ENCODE measurements at places on chromosomes 7 and 10.
A peak's percentile ranks its signal among the peaks of the same experiment; 100 is the strongest.

DNA sequence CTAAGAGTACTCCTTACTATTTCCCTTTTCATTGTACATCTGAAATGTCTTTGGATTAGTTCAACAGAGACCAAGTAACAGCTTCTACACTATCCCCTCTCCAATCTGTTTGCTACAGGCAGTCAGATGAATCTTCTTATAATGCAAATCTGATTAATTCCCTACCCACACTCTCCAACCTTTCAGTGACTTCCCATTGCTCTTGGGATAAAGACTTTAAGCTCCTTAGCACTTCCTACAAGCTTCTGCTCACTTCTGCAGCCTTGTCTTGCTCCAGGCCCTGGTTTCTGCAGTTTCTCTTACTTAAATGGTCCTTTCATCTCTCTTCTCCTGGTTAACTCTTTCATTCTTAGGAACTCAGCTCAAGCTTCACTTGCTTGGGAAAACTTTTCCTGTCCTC lies 65.2 kb upstream of the FEZF1 start:
- DNase-seq, result no peak

- DNase-seq, result no peak
Measured at GRCh38 chr7:45682836-45683555, 108.8 kb downstream of the ADCY1 start.

DNA sequence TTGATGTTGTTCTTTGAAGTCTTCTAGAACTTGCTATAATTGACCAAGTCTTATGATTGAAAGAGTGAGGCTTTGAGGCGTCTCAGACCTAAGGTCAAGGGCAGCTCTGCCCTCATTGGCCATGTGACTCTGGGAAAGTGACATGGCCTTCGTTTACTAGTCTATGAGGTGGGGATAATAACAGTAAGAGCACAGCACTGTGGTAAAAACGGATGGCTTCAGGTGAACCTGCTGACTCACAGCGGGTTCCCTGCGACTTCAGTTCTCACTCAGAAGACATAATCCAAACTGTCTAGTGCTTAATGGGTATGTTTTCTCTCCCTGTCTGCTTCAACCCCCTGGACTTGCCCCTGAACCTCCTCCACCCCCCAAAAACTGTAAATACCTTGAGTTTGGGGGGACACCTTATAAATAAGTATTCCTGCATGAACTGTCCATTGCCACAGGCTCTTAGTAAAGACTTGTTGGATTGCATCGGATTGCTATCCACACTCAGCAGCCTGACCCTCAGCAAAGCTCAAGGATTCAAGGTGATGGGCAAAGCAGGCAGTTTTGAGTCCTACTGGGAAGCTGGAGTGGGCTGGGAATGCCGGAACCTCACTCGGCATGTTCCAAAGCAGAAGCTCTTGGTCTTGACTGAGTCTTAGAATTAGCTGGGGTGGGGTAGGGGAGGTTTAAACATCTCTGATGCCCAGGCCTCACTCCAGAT lies 304.6 kb downstream of the KLF6 start:
- peak; percentile 28 for DNase-seq

GRCh38 chr10:58109731-58110130 lies 158.0 kb downstream of the IPMK start:
- no peak for DNase-seq

DNA sequence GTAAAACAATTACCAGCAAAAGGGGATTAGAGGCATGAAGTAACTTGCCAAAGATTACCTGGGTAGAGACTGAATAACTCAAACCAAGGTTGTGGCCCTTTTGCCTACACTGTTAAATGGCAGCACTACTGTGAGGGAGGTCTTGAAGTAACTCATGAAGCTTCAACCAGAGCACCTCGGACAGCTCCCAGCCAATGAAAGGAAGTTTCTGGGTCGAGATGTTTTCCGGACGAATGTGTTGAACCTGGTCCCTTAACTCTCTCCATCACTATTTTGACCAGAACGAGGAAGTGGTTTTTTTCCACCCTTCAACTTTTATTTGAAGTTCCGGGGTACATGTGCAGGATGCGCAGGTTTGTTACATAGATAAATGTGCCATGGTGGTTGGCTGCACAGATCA lies 133.6 kb upstream of the PRKCQ start:
- no peak for DNase-seq

DNA sequence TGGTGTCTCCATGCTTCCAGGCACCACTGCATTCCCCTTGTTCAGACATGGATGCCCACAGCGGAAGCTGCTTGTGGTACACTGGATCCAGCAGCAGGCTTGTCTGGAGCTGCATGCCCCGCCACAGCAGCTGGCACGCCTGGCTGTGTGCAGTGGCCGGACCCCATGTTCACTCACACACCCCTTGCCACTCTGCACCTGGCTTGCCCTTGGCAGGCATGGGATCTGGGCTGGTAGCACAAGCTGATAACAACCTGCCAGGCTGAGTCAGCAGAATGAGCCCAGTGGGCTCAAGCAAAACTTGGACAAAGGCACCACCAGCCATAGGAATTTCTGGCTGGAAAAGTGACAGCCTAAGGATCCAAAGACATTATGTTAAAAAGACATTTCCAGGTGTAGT lies 91.8 kb upstream of the TMEM168 start:
- no peak for DNase-seq

DNA sequence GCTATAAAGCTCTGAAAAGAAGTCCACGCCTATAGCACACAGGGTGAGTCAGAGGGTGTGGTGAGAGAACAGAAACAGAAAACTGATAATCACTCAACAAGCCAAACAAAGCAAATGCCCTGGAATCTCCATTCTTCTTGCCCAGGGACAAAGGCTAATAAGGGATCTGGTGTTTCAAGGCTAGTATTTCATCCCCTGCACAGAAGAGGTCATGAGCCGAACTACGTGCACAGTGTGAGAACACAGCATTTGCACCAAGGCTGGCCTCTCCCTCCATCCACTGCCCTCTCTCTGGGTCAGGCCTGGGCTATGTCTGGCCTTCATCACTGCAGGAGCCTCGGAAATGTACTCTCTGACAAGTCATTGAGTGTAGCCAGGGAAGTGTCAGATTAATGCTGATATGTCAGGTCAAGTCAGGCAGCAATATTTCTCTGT lies 42.7 kb downstream of the PRR15 start:
- no peak for DNase-seq

- DNase-seq, result no peak
Measured at GRCh38 chr7:135745703-135746312, 2.8 kb downstream of the FAM180A start.

DNA sequence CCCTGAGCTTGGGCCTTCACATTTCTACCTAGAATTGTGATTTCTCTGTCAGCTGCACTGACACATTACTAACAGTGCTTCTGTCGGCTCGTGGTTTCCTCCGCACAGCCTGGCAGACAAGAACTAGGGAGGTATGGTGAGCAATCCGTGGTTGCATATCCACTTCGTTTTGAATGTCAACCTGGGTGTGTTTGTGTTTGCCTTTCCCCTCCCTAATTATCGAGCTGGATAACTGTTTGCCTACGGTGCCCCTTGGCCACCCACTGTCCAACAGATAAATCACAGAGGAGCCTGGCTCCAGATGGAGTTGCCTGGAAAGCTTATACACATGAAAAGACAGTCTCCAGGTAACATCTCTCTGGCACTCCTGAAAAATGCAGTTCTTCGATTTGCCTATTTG lies 228.8 kb downstream of the TRIL start:
- no peak for DNase-seq

DNA sequence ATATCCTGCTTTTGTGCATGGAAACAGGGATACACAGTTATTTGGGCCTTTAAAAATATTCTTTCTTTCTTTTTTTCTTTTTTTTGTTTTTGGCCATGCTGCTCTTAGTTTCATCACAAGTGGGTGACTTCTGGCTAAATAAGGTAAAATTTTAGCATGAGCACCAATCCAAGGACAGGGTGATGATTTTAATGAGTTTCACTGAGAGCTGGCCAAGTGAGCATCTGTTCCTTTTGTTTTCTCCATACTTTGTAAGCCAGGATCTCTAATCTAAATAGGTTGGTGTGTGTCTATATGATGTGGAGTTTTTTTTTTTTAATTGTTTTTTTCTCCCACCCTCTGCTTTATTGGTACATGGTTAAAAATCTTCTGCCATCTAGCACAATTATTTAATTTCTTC lies 106.8 kb downstream of the POLL start:
- DNase-seq, result no peak

DNA sequence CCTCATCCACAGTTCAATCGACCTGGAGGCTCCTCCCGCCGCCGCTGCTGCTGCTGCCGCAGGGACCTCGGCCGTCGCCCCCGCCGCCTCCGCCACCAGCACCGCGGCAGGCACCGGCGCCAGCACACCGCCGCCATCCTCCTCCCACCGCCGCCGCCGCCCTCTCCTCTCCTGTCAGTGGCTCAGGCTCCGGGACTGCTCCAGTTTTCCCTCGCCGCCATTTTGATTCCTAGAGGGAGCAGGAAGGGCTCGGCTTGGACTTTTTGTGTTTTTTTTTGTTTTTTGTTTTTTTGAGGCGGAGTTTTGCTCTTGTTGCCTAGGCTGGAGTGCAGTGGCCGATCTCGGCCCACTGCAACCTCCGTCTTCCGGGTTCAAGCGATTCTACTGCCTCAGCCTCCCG lies 3.0 kb upstream of the MCM10 start:
- no peak for DNase-seq

DNA sequence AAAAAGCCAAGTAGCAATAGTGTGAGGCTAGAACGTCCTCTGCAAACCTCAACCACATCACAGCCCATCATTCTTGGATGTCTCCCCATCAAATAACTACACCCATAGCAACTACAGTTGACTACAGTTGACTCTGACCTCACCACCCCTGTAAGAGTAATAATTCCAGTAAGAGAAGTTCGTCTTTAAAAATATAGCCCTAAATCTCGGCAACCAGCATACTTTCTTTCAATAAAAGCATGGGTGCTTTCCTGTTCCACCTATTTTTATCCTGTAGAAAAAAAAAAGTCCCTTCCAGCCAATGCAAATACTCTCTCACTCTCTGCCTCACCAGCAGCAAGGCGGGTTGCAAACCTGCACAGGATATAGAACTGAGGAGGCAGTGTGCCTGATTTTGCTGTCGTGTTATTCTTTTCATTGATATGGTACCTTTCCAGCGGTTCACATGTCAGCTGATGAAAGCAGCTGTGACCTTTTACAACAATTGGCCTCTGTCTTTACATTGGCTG lies 187.5 kb upstream of the NFE2L3 start:
- DNase-seq, result no peak

DNA sequence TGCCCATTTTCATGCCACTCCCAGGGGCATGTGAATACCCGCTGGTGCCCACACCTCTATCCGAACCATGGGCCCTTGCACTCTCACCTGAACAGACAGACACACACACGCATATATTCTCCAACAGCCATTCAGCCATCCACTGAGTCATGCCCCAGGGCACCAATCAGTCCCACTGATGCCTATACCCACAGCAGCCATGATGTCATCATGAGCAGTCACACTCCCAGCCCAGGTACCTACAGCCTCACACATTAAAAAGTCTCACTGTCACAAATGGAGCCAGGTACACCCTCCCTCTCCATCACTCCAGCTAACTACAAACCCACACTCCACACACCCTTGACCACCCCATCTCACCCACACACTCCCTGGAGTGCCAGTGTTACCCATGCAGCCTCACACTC lies 12.2 kb downstream of the VSIR start:
- peak; percentile 65 for DNase-seq

DNA sequence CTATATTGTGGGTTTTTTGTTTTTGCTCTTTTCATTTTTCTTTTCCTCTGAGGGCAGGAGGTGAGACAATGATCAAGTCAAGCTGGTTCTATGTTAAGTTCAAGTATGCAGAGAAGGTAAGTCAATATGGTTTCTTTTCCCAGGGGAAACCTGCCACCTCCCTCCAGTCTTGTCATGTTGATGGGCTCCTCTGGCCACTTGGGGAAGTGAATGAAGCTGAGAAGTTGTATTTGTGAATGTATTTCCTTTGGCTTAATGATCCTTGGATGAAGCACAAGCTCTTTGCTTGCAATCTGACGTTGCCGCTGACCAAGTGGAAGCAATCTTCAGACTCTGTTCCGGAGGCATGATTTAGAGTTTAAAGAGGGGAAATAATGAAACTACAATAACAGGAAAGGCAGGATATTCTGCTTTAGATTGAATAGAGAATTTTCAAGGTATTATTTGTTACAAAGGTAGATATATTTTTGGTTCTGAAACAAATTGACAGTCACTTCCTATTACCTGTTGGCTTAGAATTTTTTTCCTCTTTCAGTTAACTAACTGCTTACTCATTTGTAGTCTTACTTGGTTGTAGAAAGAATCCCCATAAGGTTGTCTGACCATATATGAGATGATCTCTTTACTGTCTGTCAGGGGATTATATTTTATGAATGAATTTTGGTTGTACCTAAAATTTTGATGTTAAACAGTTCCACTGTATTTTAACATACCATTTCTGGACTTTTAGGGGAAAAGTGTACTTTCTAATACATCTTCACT lies 369.6 kb downstream of the AUTS2 start:
- DNase-seq, result no peak

GRCh38 chr10:91389636-91390512 lies 20.3 kb upstream of the HECTD2 start:
- DNase-seq, result no peak

- DNase-seq, result no peak
Measured at GRCh38 chr10:6574664-6575176, 5.4 kb downstream of the PRKCQ start.

DNA sequence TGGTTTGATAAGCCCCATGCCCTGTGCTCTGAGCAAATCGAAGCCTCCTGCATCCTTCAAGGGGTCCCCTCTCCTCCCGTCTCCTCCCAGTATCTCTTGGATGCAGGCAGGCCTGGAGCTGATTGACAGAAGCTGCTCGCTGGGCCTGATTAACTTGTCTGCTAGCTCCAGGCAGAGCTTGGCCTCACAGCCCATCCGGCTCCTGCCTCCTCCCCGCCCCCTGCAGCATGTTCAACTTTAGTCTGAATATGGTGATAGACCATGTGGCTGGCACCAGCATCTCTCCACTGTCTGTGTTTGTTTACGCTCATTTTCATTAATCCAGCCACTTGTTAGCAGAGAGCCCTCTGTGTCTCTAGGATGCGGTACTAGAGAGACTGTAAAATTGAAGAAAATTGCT lies 432.2 kb downstream of the DPP6 start:
- no peak for DNase-seq

DNA sequence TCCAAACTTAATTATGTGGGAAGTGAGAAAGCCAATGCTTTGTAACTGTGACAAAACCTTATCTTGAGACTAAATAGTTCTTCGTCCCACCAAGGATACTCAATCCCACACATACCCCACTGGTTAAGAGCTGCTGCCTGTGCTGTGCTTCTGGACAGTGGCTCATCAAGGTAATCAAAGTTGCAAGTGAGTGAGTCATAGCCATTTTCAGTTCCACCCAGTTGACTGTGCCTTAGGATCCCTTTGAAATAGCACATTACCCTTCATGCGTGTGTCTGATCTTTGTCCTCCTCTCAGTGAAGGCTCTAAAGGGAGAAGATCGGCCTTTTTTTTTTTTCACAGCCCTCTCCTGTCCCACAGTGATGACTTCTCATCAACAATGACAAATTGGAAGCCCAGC lies 706.0 kb upstream of the AUTS2 start:
- DNase-seq, result no peak

GRCh38 chr7:111255576-111255975 lies 164.6 kb downstream of the LRRN3 start:
- DNase-seq, result no peak

- no peak for DNase-seq
Measured at GRCh38 chr7:39709768-39710311, 86.5 kb downstream of the RALA start.

- DNase-seq, result no peak
Measured at GRCh38 chr7:68422281-68422680, 1176.0 kb upstream of the AUTS2 start.

Measured in stimulated activated CD4-positive, alpha-beta T cell treated with anti-CD3 and anti-CD28 coated beads, Interleukin-1b, Interleukin-23, amount 100 ng/mL, for 48 hours (primary cell).